Testis (tissue), 5 donors: ENCODE measurements at places on chromosomes 12 and 14. TPM values are rescaled to one million over a fixed set of nuclear protein-coding genes. Genes with fewer than 3 reads are reported as not detected.

DNA sequence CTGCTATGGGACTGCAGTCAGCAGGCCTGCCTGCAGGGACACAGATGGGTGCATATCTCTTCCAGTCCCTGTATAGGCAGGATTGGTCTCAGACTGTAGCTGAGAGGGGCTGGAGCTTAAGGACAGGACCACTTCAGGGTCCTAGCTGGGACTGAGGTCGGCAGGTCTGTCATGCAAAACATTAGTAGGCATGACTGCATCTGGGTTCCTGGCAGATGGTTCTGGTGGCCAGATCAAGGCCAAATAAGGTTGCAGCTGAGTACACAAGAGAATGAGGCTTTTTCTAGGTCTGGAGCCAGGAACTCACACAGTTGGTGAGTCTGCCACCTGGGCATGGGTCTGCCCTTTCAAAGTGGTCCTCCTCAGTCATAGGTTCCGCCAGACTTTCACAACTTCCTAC lies 155.8 kb downstream of the TPH2 start:
- no peak for DNase-seq

- DNase-seq = no peak
These were observed 175.3 kb downstream of the ETV6 start for GRCh38 chr12:11824736-11825135.

Gene KRT2
- total RNA-seq = not detected

GRCh38 chr14:75604979-75605851 lies 26.8 kb downstream of the FLVCR2 start:
- DNase-seq = peak; percentile 61

- no peak for DNase-seq
These were observed 97.8 kb downstream of the PCNX1 start for GRCh38 chr14:71005076-71005475.

DNA sequence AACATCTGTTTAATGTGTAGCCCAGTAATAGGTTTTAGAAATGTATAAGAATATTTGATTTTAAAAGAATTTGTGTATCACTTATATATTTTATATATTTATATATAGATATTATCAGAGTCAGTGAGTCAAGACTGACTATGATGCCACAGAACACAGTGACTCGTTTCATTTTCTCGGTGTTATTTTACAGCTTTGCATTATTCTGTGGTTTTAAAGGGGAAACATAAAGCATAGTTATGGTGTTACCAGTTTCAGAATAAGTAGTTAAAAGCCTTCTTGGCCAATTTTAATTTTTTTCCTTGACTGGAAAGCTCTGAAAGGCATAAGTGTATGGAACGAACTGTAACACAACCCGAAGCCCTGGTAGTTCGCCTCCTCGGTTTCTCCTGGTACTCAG lies 91.0 kb downstream of the GRIP1 start:
- no peak for DNase-seq

DNA sequence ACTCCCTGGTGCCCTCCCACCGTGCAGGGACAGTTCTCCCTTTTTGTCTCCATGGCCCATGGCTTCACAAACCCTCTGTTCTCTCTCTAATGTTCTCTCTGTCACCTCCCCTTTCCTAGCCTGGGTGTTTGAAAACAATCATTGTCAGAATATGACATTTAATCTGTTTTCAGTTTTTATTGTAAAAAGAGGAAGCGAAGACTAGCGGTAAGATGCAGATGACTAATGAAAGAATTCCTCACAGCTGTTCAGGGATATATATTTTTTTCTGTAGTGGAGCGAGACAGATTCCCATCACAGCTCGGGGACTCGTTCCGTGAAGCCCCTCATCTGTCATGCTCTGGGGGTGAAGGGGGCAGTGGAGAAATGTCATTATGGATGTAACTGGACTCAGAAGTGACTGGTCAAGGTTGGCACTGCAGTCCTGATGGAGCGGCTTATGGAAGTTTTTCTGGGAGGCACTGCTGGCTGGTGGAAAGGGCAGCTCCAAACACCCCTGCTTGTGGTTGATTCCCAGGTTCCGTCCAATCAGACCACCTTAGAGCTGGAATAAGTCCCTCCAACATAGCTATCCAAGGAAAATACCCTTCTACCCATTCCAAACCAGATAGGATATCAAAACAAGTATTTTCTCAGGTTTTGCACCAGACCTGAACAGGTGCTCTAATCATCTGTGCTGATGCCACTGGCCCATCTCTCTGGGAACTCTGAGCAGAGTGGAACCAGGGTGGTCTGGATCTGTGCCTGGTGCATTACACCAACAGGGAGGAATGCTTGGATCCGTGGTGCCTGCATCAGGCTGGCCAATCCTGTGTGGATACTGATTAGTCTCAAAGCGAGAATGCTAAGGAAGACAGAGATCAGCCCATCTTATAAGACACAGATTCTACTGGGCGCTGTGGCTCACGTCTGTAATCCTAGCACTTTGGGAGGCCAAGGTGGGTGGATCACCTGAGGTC lies 84.7 kb downstream of the GPATCH2L start:
- DNase-seq = no peak

Gene CIROP
- total RNA-seq = not detected

Gene NELL2
- total RNA-seq = 10.6 TPM

Gene NABP2
- total RNA-seq = 30.4 TPM

Gene OR9K2
- 0.39 TPM for total RNA-seq

GRCh38 chr12:117921929-117922777 lies 46.6 kb downstream of the KSR2 start:
- no peak for DNase-seq

DNA sequence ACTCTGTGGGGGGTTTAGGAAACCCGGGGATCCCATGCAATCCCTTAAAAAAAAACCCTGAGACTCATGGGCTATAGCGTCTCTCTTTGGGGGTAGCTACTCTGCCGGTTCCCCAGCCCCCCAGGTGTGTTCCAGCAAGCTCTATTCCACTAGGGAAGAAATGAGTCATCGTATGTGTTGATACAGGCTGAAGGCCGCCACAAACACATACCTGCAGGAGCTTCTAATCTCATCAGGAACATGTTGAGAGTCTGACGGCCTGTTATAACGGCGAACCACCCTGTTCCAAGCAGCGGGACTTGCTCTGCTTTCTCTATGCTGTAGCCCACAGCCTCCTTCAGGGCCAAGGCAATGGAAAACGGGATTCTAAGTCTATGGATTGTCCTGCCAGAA lies 977 bp upstream of the KRT5 start:
- DNase-seq = no peak
